Thoracic aorta (tissue), 2 donors: ENCODE measurements at places on chromosomes 7 and 10.

DNA sequence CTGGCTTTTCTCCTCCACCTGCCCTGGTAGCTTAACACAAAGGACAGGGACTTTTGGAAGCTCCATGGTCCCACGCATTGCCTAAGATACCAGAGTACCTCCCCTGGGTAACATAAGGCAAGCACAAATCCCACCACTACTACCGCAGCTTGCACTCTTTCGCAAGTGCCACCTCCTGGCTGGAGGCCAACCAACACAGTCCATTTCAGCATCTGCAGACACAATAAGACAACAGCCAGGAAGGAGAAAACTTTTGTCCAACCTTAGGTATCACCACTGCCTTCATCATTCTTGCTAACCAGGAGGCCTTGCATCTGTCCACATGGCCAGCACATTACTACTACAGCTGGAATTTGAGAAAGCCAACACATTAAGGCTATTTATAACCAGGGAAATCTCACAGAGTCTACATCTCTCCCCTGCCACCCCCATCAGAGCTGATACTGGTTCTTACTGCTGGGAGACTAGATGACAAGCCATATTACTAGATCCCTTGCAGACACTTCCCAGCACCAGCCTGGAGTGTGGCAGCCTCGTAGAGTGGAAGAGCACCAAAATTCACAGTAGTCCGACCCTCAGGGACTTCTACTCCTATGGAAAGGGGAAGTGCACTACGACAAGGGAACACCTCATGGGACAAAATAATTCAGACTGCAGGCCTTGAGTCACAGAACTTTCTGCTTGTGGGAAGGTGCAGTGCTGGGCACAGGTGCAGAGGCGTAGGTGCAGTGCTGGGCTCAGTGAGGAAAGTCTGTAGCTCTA, 39.8 kb upstream of the CDK13 start:
- DNase-seq: no peak

- no peak for DNase-seq
Measured at GRCh38 chr7:91427051-91427450, 162.8 kb downstream of the FZD1 start.

- DNase-seq: no peak
Measured at GRCh38 chr7:70741666-70742065, 390.3 kb upstream of the GALNT17 start.

GRCh38 chr10:28250782-28251181, 52.1 kb downstream of the MPP7 start:
- no peak for DNase-seq

DNA sequence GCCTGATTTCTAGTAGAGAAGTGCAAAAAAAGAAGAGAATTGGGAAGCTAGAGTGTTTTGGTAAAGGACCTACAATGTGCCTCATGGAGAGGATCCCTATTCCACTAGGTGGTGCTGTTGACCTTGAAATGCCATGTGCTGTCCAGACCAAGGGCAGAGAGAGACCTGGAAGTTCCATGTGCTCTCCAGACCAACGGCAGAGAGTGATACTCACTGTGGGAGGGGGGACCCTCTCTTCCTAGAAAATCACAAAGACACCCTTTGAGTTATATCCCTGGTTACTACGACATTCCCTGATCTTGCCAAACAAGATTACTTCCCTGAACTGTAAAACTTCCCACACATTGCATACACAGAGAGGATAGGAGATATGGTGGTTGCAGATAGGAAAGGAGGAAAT, 212.7 kb upstream of the ZNF804B start:
- no peak for DNase-seq
